ENCODE measurements at places on chromosomes 3 and 15. TPM values are rescaled to one million over a fixed set of nuclear protein-coding genes. Genes with fewer than 3 reads are reported as not detected.

Gene PSTPIP1
- not detected for total RNA-seq

Gene ARGFX
- not detected for total RNA-seq

Gene PARP3
- total RNA-seq, result 5.4 TPM

Gene CYP8B1
- total RNA-seq, result not detected

Gene SNX1
- total RNA-seq, result 95.9 TPM

Gene PLSCR4
- 9.2 TPM for total RNA-seq

Gene SLC28A1
- total RNA-seq, result not detected

Gene GOLGA6L6
- total RNA-seq, result not detected

Gene CHST2
- total RNA-seq, result 10.8 TPM

Gene CYP19A1
- total RNA-seq, result not detected

Gene TMEM212
- not detected for total RNA-seq

Gene VGLL3
- total RNA-seq, result 2.0 TPM

Gene NR2E3
- total RNA-seq, result not detected

Gene LRRC57
- total RNA-seq, result 27.6 TPM

Gene C3orf85
- not detected for total RNA-seq

Gene PLCH1
- 14.2 TPM for total RNA-seq

Gene SAMMSON
- total RNA-seq, result 0.17 TPM

Gene SLC51B
- total RNA-seq, result not detected
